ENCODE measurements at places on chromosomes 7 and 10. TPM values are rescaled to one million over a fixed set of nuclear protein-coding genes. Genes with fewer than 3 reads are reported as not detected.

The ZNF804B gene
- total RNA-seq, result not detected

The MAP3K8 gene
- 34.4 TPM for total RNA-seq

The SPDYE3 gene
- total RNA-seq, result not detected

The ZNHIT1 gene
- 91.4 TPM for total RNA-seq

The CLCN1 gene
- total RNA-seq, result 0.29 TPM

The MDH2 gene
- total RNA-seq, result 52.0 TPM

The COMMD3 gene
- total RNA-seq, result 35.7 TPM

The FAM131B gene
- 2.3 TPM for total RNA-seq

The CALML3 gene
- total RNA-seq, result 13.5 TPM

The MMP21 gene
- total RNA-seq, result 0.33 TPM

The CYP3A4 gene
- 0.33 TPM for total RNA-seq

The CREB5 gene
- total RNA-seq, result 17.3 TPM

The NANOS1 gene
- total RNA-seq, result 3.7 TPM

The UCN3 gene
- total RNA-seq, result not detected

The MALRD1 gene
- total RNA-seq, result 2.6 TPM

The RRP12 gene
- 17.7 TPM for total RNA-seq

The TRIL gene
- 8.3 TPM for total RNA-seq

The NKX1-2 gene
- total RNA-seq, result 0.33 TPM

The AKR1D1 gene
- total RNA-seq, result not detected

The PPP1R9A gene
- total RNA-seq, result 19.3 TPM

The SPOCK2 gene
- 4.5 TPM for total RNA-seq

The ASB4 gene
- 0.29 TPM for total RNA-seq

The ACSM6 gene
- 0.66 TPM for total RNA-seq

The AMZ1 gene
- 0.33 TPM for total RNA-seq

The SLC39A12 gene
- total RNA-seq, result under 0.01 TPM

The CTTNBP2 gene
- total RNA-seq, result 37.0 TPM

The PRKCQ gene
- total RNA-seq, result 0.64 TPM

The TMEM139 gene
- total RNA-seq, result 1.4 TPM

The CCDC172 gene
- not detected for total RNA-seq

The SPDYE9 gene
- not detected for total RNA-seq

The EPC1 gene
- 49.4 TPM for total RNA-seq

The AZGP1 gene
- 40.0 TPM for total RNA-seq

The KLF14 gene
- not detected for total RNA-seq

The CNPY1 gene
- not detected for total RNA-seq

The MRPL32 gene
- 49.0 TPM for total RNA-seq

The FANK1 gene
- 13.8 TPM for total RNA-seq

The ARMC10 gene
- 49.8 TPM for total RNA-seq

The IL6 gene
- total RNA-seq, result 3.8 TPM

The VSIR gene
- 34.7 TPM for total RNA-seq

The IRF5 gene
- total RNA-seq, result 11.1 TPM

The CDC14C gene
- not detected for total RNA-seq

The FFAR4 gene
- total RNA-seq, result 2.9 TPM

The CXCL12 gene
- total RNA-seq, result 103 TPM

The ELN gene
- total RNA-seq, result 134 TPM

The PDLIM1 gene
- total RNA-seq, result 143 TPM

The JCAD gene
- total RNA-seq, result 16.1 TPM

The DRGX gene
- total RNA-seq, result not detected

The RGR gene
- total RNA-seq, result 0.96 TPM
